ENCODE measurements at places on chromosomes 1 and 21.

DNA sequence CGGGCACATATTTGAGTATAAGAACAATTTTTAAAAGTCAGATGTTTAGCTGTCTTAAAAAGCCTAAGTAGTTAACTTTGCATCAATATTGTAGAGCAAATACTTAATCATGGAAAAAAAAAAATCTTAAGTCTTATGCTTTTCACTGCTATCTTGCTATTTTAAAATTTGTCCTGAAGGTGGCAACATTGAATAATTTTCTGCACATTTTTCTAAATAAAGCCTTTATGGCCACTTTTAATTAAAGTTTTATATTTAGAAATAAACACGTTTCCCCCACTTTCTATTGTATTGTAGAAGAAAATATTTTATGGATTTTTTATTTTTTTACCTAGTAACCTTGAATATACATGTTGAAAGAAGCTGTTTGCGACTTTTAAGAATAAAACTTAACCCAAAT is 198.8 kb downstream of the AMY1C start:
- no peak for DNase-seq

DNA sequence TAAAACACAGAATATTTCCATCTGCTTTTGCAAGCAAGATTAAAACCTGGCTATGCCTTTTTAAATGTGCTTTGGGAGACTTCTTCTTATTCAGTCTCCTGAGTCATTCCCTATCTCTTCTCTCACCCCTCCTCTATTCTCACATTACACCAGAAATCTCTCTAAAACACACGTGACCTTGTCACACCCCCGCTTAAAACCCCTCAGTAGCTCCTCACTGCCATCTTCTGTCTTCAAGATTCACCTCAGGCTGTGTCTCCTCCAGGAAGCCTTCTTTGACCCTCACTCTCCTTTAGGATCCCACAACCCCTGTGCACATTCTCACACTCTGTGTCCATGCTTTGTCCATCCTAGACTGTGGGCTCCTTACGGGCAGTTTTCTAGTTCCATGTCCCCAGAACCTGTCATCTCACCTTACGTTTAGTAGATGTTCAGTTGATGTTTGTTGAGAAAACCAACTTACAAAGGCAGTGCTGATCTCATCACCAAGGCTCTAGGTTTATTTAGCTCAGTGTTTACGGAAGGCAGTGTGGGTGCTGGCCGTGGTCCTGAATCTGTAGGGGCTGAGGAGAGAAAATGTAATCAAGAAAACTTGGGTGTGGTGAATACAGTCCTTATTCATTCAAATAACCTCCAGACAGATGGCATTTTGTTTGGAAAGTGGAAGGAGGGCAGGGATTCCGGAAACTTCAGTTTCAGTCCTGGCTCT is 143.5 kb downstream of the DMRTA2 start:
- no peak for DNase-seq

GRCh38 chr1:182676274-182676673 is 8.1 kb downstream of the RGS8 start:
- no peak for DNase-seq

DNA sequence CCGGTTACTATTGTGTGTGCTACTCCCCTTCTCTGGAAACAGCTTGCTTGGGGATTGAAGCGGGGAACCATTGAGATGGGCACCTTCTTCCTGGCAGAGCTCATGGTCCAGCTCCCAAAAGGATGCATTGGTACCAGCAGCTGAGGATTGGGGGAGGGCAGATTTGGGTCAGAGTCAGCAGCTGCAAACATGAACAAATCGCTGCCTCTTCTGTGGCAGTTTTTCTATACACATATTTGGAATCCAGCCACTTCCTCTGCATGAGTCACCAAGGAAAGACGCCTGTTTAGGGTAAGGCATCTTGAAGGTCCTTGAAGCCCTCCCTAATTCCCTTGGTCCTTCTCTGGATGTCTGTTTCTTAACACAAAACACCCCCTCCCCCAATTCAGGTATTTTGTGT is 104.7 kb downstream of the DAB1 start:
- DNase-seq, result no peak

DNA sequence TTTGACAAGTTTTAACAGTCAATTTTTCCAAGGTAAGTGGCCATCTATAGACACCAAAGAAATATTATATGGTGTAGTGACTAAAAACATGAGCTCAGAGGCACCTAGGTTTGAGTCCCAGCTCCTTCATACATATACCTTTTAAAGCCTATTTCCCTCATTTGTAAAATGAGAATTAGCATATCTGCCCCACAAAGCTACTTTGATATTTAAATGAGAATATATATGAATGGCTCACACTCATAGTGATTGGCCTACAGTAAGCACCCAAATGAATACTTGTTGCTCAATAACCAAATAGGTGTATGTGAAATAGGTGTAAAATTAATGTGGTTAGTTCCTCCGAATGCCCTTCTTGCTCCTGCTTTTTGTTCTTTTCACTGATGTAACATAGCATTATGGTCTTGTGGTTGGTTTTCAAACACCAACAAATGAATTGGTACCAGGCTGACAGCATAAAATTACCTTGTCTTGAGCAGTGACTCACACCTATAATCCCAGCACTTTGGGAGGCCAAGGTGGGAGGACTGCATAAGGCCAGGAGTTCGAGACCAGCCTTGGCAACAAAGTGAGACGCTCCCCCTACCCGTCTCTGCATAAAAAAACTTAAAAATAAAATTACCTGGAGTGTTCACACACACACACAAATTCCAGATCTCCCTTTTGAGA is 25.3 kb downstream of the CNIH4 start:
- no peak for DNase-seq

DNA sequence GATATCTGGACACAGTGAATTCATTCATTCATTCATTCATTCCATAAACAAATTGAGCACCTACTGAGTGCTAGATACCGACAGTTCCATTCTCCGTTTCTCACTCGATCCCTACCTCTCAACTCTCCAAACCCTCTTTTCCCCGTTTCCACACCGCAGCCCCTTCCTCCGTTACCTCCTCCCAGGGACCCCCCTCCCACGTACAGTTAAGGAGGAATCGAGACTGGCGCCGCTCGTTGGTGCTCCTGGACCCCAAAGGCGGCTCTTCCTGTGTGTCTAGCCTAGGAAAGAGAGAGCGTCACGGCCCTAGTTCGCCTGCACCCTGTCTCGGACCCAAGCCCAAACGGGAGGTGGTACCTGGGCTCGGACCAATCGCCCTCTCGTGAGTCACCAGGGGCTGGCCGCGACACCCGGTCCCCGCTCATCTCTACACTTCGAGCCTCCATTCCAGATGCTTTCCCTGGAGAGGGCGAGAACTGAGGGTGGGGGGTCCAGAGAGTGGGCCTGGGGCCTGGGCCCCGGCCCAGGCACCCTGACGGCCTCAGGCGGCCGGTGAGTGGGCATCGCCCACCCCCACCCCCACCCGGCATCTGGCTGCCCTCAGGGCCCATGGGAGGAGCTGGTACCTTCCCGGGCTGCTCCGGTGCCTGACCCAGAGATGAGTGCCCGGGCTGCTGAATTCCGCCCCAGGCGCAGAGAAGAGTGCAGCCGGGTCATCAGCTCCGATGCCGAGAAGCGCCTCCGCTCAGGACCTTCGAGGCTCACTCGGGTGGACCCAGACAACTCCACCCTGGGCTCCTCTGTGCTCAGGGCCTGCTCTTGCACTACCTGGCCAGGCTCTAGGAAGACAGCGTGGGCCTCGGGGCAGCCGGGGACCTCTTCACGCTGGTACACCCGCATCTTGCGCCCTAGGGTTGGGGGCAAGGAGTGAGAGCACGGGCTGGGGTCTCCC is 4.9 kb downstream of the ARHGEF19 start:
- DNase-seq, result no peak

DNA sequence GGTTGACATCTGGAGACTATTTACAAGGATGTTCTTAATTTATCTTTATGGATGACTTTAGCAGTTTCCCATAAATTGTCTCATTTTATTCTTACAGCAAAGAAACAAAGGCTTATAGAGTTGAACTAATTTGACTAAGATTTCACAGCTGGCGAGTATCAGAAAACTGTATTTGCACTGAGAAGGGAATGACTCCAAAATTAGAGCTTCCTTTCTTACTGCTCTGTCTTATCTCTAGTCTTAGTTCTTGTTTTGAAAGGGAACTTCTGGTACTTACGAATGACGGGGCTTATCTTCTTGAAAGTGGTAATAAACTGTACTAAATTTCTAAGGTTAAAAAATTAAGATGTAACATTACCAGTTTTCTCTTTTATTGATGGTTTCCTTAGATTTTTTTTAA is 13.6 kb downstream of the CNST start:
- no peak for DNase-seq

GRCh38 chr1:59766227-59766855 is 48.4 kb upstream of the HOOK1 start:
- no peak for DNase-seq

DNA sequence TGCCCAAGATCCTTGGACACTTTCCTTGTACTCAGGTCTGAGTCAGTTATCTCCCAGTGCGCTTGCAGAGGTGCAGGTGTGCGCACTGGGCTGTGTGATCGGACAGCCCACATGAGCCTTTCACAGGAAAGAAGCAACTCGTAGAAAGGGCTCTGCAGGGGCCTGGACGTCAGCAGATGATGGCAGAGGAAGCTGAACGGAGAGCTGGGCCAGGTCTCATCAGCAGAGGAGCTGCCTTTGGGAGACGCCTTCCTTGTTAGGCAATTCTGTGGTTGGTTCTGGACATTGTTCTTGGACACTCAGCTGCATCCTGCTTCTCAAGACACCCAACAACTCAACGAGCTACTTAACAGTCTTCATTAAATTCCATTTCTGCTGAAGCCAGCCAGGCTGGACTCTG is 7.5 kb upstream of the PROK1 start:
- DNase-seq, result no peak

DNA sequence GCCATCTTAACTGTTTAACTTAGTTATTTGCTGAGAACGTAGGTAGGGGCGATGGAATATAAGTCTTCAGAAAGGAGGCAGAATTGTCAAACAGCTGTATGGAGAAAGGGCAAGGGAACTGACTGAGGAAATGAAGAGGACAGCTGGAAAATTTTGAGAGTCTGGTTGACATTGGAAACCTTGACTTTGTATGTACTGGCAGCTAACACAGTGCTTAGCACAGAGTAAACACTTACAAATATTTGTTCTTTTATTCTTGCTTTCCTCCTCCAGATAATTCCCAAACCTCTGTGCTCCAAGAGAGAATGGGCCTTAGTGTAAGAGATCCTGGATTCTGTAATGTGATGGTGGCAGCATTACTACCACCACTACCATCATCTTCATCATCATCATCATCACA is 91.3 kb downstream of the ZSCAN20 start:
- DNase-seq, result no peak

DNA sequence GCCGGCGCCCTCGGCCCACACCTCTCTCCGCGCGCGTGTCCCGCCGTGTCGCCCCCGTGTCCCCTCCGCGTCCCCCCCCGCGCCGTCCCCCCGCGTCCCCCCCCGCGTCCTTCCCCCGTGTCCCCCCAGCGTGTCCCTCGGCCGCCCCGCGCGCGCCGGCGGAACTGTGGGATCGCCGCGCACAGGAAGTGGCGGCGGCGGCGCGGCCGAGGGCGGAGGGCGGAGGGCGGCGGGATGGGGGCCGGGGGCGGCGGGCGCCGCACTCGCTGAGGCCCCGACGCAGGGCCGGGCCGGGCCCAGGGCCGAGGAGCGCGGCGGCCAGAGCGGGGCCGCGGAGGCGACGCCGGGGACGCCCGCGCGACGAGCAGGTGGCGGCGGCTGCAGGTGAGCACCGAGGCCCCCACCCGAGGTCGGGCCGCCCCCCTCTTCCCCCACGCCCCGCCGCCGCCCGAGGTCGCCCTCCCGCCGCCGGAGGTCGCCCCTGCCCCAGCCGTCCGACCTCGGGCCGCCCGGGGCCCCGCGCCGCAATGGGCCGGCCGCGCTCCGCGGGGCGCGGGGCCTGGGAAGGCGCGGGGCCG is at the start of gene AGPAT3:
TSS of gene AGPAT3 (plus strand) at position 262 of the 578 bp plus-strand sequence. CDS start 94,459 bp downstream, outside the sequence.
- DNase-seq, result no peak

DNA sequence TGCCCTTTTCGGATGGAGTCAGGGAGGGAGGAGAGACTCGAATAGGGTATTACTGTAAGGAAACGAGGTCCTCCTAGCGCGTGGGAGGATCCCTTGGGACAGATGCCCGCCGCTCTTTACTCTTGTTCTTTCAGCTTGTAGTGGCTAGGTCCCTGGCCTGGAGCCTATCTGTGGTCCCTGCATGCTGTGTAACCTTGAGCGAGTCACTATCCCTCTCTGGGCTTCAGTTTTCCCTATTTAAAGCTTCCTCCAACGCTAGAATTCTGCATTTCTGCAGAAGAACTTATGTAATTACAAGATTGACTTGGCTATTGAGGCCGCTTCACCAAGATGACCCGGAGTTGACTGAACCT is 744 bp downstream of the MIER1 start:
- DNase-seq, result no peak

- no peak for DNase-seq
Measured at GRCh38 chr1:42947117-42947516, 11.6 kb downstream of the SLC2A1 start.

Measured in HCEC 1CT (cell line).